Stimulated activated naive CD4-positive, alpha-beta T cell treated with Interleukin-2 at 50 U/mL for 16 hours (primary cell): ENCODE measurements at places on chromosomes 6 and 20.

- no peak for DNase-seq
These were observed 57.3 kb downstream of the CDC5L start for GRCh38 chr6:44444853-44445252.

GRCh38 chr6:11113038-11113437, 1.5 kb upstream of the ERVFRD-1 start:
- no peak for DNase-seq

GRCh38 chr6:142301651-142302391, at the start of gene ADGRG6:
Gene ADGRG6 (plus strand): TSS chr6:142302007. CDS start chr6:142302330, 323 bp downstream.
- DNase-seq, result peak; percentile 16

- no peak for DNase-seq
These were observed 181.4 kb downstream of the PHF3 start for GRCh38 chr6:63816982-63817436.

DNA sequence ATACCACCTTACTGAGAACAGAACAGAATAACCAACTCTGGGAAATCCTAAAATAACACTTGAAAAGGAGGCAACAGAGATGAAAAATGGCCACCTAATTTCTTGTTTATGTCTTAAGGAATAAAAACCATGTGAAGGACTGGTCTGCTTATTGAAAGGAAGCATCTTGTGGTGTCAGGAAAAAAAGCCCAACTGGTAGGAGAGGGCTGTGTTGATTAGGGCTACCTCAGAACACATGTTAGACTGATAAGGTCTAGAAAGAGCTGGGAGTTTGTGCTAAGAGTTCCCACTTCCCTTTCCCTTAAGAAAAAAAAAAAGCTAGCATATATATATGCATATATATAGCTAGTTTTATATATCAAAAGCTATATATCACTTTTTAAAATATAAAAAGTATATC, 425.3 kb upstream of the BTBD3 start:
- DNase-seq, result no peak

GRCh38 chr6:122651604-122652003, 41.4 kb downstream of the PKIB start:
- no peak for DNase-seq

GRCh38 chr6:54897462-54898189, 51.1 kb downstream of the FAM83B start:
- DNase-seq, result no peak

DNA sequence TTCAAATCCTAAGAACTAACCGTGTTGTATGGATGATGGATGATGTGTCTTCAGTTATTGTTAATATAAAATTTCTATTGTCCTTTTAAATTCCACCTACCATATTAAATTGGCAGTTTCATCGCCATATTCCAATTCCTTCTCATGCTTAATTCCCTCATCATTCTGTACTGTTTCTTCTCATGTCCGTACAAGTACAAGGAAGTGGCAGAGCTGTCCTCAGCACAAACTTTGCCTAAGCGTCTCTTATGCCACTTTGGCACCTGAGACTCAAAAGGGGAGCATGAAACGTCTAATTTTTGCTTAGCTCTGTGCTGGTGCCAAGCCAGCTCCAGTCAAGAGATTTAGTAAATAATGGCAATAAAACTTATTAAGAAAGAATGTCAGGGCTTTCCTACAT, 158.2 kb upstream of the LAMA2 start:
- DNase-seq, result no peak

GRCh38 chr6:53290537-53291510, 57.9 kb downstream of the ELOVL5 start:
- no peak for DNase-seq

- DNase-seq, result no peak
These were observed 12.9 kb upstream of the PRSS16 start for GRCh38 chr6:27234576-27234975.

DNA sequence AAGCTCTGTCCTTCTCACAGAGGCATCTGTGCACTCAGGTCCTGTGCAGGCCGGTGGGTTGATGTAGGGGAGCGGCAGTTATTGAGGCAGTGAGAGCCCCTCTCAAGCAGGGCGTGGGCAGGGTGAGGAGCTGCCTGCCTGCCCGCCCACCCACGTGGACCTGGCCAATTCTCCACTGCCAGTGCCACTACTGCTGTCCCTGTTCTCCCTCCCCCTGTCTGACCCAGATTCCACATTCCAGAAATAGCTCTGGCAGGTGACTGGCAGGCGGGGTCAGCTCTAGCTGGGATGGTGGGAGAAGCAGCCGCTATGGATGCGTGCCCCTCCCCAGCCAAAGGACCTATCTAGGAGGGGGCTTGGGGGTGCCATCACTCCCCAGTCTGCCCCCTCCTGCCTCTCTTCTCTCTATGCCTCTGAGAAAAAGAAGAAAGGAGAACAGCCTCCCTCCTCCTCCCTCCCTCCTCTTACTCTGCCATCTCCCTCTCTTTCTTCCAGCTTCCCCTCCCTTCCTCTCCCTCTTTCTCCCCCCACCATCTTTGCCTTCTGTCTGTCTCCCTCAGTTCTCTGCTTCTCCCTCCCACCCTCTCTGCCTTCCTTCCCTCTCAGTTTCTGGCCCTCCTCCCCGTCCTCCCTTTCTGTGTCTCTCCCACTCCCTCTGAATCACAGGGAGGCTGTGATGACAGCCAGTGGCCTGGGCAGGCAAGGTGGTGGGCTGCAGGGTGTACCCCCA, 86.5 kb upstream of the MYL9 start:
- no peak for DNase-seq

DNA sequence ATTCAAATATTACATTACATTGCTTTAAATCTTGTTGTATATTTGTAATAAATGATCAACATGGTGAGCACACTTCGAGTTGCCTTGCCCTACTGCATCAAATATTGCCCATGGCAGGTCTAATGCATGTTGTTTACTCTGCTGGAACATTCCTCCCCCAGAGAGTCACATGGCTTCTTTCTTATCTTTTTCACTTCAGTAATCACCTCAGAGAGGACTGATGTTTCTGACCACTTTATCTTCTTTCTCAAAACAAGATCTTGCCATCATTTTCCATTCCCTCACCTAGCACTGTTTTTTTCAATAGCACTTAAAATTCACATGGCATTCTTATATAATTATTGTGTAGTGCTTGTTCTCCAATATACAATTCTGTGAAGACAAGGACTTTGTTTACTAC, 243.5 kb upstream of the THEMIS start:
- no peak for DNase-seq

DNA sequence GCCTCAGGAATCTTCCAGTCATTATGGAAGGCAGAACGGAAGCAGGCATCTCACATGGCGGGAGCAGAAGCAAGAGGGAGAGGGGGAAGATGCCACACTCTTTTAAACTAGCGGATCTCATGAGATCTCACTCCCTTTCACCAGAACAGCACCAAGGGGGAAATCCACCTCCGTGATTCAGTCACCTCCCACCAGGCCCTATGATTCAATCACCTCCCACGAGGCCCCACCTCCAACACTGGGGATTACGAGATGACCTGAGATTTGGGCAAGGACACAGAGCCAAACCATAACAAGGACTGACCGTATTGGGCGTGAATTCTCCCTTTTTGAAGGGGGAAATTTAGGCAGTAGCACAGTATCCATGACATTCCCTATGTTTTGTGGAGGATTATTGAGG, 88.8 kb downstream of the TMEM170B start:
- no peak for DNase-seq

DNA sequence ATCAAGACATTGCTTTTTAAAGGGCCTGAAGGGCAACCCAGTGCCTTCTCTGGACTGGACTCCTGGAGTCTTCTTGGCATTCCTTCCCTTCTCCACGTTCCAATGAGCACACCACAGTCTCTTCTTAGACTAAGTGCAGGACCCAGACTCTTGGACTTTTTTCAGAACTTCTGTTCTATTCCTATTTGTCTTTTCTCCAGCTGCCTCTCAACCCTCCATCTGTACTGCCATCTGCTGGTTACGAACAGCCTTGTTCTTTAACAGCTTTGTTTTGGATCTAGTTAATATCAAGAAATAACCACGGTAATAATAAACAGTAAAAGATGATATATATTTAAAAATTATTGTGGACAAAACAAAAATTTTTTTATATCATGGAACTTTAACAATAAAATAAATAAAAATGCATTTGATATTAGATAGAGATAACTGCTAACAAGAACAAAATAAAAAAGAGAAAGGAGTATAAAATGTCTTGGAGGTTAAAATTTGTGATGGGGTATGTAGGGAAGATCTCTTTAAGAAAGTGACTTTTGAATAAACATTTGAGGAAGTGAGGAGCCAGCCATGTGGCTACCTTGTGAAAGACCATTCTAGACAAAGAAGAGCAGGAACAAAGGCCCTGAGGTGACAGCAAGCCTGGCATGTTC, 105.1 kb upstream of the HCRTR2 start:
- DNase-seq, result no peak

- DNase-seq, result no peak
These were observed 133.1 kb downstream of the MOXD1 start for GRCh38 chr6:132268209-132268608.

- no peak for DNase-seq
These were observed 246.7 kb downstream of the TFAP2C start for GRCh38 chr20:56875803-56876202.

DNA sequence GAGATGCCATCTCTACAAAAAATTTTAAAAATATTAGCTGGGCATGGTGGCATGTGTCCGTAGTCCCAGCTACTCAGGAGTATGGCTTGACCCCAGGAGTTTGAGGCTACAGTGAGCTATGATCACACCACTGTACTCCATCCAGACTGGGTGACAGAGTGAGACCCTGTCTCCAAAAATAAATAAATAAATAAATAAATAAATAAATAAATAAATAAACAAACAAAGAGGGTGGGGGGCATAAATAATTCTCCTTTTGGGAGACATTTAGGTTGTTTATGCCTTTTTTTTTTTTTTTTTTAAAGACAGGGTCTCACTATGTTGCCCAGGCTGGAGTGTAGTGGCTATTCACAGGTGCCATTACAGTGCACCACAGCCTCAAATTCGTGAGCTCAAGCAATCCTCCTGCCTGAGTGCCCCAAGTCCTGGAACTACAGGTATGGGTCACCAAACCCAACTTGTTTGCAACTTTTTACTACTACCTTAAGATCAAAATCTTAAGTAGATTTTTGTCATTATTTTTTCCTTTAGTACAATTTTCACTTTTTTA, 29.5 kb downstream of the FASTKD5 start:
- DNase-seq, result no peak

GRCh38 chr20:5172167-5172601, 45.4 kb downstream of the CDS2 start:
- no peak for DNase-seq

DNA sequence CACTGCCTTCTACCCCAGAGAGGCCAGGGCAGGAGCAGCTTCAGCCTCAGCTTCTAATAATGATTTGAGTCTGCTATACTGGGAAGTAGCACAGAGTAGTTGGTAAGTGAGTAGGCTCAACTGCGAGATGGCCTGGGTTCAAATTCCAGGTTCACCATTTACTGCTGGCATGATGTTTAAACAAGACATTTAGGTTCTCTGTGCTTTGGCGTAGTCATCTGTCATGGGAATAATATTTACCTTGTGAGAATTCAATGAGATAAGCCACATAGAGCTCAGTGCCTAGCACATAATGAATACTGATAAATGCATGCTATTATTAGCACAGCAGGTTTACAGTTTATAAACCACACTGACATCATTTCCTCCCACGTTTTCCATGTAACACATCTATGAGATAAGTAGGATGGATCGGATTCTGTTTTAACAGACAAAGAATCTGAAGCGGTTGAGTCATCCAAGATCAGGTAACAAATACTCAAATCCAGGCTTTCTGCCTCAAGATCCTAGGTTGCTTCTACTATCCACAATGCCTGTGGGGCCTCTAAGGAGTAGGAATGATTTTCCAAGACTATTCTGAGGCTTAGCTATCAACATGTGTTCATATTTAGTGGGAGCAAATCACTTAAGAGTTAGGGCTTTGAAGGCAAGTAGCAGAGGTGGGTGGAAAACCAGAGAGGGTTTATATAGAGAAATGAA, 72.9 kb upstream of the DTNBP1 start:
- DNase-seq, result no peak

- DNase-seq, result no peak
These were observed 441.9 kb upstream of the PTCHD4 start for GRCh38 chr6:48552905-48553304.

DNA sequence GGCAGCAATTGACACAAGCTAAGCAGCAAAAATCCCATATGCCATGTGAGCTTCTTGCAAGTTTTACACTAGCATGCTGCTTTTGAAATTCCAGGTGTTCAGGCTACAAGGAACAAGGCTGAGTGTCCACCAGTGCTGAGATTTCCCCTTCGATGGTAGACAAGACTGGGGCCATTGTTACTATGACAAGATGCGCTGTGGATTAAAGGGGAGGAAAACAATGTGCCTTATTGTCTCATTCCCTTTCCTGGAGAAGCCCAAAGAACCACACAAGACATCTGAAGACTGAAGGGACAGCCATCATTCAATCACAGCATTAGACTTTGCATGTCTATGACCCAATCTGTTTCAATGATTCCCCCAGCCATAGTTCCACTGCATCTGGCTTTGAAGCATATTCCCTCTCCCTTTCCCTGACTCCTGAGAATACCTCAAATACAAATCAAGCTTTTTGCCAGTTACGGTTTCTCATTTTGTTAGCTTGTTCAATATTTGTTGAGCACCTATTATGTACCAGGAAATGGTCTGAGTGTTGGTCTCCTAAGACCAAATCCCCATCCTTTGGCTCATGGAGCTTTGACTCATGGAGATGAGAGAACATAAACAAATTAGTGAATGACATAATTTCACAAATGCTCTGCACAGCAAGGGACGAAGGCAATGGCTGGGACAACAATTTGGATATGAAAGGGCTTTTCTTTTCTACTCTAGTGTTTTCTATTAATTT, 23.4 kb upstream of the SCGN start:
- DNase-seq, result no peak

GRCh38 chr6:75091467-75092190, 114.2 kb downstream of the COL12A1 start:
- DNase-seq, result no peak

DNA sequence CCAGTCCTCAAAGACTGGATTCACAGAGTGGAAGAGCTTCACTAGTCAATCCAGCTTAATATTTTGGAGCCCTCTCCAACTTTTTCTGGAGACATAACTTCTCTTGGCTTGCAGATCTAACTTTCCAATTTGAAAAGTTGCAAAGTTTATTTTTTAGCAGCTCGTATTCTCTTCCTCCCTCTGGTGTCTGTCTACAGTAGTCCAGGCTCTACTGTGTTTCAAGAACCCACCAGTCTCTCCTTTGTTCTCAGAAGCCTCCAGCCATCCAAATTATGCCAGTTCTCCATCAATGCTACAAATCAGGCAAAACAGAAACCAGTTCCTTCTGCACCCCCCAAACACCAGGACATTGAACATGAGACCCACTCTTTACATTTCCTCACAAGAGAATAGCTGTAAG, 376.1 kb upstream of the OPRM1 start:
- no peak for DNase-seq
